Epithelial cell of alveolus of lung (primary cell): ENCODE measurements at places on chromosomes 4 and X. TPM values are rescaled to one million over a fixed set of nuclear protein-coding genes. Genes with fewer than 3 reads are reported as not detected.

MTNR1A gene
- total RNA-seq = 0.48 TPM in 1 of 2 replicates, not detected in the other

PGAM4 gene
- not detected in 2 replicates for total RNA-seq

TMEM156 gene
- total RNA-seq = 3.8 and 30.8 TPM in 2 replicates

FAM47B gene
- total RNA-seq = not detected in 2 replicates

GRPR gene
- total RNA-seq = 0.48 TPM in 1 of 2 replicates, not detected in the other

AFP gene
- total RNA-seq = 0.13 TPM in 1 of 2 replicates, not detected in the other

TMEM255A gene
- 0.24 and 0.65 TPM in 2 replicates for total RNA-seq

SPATA4 gene
- 0.13 TPM in 1 of 2 replicates, not detected in the other for total RNA-seq

LRIT3 gene
- under 0.01 TPM in 1 of 2 replicates, not detected in the other for total RNA-seq

MAGEA9B gene
- total RNA-seq = not detected in 2 replicates

GAGE12F gene
- total RNA-seq = not detected in 2 replicates

ADRA2C gene
- total RNA-seq = not detected in 2 replicates

P2RY8 gene
- not detected in 2 replicates for total RNA-seq

MAGEA10 gene
- total RNA-seq = not detected in 2 replicates

ASB12 gene
- total RNA-seq = not detected in 2 replicates

PCDH7 gene
- 27.8 and 94.8 TPM in 2 replicates for total RNA-seq

FATE1 gene
- total RNA-seq = not detected in 2 replicates
